ENCODE measurements at places on chromosomes 16 and 17.

DNA sequence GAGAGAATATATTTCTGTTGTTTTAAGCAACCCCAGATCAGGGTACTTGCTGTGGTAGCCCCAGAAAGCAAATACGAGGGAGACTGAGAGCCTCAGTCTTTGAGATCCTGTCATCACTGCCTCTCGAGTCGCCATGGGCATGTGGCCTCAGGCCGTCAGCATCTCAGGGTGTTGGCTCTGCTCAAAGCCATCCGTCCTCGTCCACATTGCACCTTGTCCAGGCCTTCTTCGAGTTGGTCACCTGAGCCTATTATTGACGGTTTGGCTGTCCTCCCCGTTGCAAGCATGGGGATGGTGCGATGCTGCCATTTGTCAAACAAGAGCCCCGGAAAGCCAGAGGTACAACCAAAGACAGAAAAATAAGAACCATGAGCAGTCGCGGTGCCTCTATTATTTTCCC is 136.9 kb downstream of the IRF8 start:
- no peak for DNase-seq

- DNase-seq, result peak; percentile 74
Measured at GRCh38 chr17:78933959-78934568, 8.9 kb upstream of the TIMP2 start.

GRCh38 chr17:73750975-73751374 is 106.7 kb upstream of the SDK2 start:
- peak; percentile 33 for DNase-seq

GRCh38 chr16:86479419-86479818 is 30.9 kb upstream of the FOXF1 start:
- no peak for DNase-seq

DNA sequence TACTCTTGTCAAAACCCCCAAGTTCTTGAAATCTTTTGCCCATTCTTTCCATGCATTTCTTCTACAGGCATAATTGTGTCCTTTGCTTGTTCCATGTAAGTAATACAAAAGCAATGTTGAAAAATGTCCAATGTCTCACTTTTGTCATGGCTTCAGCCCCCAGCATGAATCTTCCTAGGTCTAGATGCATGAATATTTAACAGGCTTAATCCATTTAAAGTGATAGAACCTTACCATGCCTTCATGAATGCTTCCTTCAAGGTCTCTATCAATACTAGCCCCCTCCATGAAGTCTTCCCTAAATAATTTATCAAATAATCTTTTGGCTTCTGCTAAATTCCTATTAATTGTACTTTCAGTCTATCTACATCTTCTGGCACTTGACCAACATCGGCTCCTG is 46.1 kb upstream of the ANKFY1 start:
- no peak for DNase-seq

DNA sequence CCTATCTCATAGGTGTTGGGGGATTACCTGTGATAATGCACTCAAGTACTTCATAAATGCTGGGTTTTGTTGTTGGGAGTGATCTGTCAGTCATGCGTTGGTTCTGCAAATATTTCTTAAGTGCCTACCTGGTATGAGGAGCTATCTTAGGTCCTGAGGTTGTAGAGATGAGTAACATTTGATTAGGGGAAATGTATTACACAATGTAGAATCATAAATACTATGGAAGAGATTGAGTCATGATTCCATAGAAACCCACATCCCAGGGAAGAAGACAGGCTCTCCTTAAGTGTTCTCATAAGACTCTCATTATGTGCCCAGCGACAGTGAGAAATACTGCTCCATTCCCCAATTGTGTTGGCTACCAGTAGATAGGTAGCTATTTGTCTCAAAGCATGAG is 240.1 kb downstream of the FTO start:
- no peak for DNase-seq

GRCh38 chr17:28228109-28228840 is 90.7 kb upstream of the TMEM97 start:
- DNase-seq, result no peak

GRCh38 chr17:15342460-15342859 is 1.1 kb upstream of the TEKT3 start:
- DNase-seq, result no peak

DNA sequence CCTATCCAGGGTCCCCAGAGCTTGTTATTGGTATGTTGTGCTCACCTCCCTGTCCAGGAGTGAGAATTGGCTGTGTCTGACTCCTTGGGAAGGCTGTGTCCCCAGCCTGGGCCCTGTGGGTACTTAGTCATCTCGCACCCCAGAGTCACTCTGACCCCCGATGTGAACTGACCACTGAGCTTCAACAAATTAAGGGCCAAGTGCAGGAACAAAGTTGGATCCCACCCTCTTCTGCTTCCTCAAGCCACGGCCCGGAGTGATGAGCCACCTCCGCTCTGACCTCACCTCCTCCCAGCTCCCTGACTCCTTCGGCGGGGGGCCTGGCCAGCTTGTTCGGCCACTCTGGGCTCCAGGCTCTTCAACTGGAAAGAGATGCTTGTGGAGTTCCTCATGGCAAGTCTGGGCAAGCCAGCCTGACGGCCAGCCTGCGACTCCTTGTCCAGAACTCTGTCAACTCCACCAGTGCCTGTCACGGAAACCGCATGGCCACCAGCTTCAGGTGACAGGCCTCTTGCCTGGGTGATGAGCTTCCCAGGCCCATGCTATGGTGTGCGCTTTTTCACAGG is 22.3 kb upstream of the MPRIP start:
- no peak for DNase-seq

DNA sequence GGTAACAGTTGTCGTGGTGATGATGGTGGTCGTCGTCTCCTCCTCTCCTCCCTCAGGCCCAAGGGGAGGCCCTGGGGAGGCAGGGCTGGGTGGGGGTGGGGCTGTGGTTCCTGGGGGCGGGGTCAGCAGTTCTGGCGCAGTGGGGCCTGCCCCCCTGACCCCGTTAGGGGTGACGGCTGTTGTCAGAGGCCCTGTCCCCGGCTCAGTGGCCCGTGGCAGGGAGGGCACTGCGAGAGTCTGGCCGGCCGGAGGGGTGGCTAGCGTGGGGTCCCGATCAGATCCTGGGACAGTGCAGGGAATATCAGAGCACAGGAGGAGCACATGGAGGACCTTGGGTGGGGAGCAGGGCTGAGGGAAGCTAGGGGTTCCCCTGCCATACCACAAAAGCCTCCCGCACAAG is 2.5 kb downstream of the SEZ6L2 start:
- no peak for DNase-seq

DNA sequence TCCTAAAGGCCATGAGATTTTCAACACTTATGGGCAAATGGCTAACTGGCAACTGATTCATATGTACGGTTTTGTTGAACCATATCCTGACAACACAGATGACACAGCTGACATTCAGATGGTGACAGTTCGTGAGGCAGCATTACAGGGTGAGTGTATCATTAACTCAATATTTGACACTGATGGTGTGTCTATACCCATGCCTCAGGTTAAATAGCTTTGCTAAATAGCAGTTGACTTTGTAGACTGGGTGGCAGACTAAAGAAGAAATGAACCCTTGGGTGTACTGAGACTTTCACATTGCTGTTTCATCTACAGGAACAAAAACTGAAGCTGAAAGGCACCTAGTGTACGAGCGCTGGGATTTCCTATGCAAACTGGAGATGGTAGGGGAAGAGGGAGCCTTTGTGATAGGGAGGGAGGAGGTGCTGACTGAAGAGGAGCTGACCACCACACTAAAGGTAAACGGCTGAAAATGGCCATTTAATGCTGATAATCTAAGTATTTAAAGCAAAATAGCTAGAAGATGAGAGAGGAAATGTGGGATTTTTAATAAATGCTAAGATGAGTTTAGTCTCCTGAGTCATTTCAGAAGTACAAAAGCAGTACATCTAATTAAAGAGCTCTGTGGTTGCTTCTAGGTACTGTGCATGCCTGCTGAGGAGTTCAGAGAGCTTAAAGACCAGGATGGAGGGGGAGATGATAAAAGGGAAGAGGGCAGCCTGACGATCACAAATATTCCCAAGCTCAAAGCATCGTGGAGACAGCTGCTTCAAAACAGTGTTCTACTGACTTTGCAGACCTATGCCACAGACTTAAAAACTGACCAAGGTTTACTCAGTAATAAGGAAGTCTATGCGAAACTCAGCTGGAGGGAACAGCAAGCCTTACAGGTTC is 3.0 kb downstream of the SETD6 start:
- DNase-seq, result no peak

GRCh38 chr17:32910769-32911168 is 17.2 kb upstream of the TMEM98 start:
- no peak for DNase-seq

DNA sequence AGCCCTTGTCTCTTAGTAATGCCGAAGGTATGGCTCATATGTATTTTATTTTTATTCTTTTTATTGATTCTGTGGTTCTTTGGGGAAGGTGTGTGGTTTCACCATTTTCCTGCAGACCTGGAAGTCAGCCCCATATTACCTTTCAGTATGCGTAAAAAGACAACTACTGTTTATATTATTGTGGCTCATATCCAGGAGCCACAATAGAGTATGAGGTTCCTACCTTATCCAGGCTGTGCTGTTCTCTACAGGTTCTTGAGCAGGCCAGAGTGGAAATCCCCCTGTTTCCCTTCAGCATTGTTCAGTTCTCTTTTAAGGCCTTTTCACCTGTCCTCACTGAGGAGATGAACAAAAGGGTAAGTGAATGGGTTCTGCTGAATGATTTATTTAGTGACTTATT is 33.2 kb downstream of the REXO5 start:
- no peak for DNase-seq

DNA sequence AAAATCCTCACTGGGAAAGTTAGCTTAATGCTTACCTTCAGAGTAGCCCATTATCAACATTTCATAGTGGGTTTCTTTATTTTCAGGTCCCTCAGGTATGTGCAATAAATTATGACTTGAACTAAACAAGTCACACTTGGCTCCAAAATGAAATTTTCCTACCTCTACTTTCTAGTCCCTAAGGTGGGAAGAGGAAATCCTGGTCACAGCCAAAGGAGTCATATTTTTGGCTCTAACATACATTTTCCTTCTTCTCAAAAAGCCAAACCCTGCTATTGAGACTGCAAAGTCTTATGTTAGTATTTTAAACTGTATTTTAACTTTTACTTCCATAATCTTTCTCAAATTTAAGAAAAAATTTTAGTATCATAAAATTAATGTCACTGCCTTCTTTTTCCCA is 128.9 kb downstream of the BRIP1 start:
- DNase-seq, result no peak

GRCh38 chr17:77887464-77888241 is 70.8 kb upstream of the TNRC6C start:
- peak; percentile 44 for DNase-seq

DNA sequence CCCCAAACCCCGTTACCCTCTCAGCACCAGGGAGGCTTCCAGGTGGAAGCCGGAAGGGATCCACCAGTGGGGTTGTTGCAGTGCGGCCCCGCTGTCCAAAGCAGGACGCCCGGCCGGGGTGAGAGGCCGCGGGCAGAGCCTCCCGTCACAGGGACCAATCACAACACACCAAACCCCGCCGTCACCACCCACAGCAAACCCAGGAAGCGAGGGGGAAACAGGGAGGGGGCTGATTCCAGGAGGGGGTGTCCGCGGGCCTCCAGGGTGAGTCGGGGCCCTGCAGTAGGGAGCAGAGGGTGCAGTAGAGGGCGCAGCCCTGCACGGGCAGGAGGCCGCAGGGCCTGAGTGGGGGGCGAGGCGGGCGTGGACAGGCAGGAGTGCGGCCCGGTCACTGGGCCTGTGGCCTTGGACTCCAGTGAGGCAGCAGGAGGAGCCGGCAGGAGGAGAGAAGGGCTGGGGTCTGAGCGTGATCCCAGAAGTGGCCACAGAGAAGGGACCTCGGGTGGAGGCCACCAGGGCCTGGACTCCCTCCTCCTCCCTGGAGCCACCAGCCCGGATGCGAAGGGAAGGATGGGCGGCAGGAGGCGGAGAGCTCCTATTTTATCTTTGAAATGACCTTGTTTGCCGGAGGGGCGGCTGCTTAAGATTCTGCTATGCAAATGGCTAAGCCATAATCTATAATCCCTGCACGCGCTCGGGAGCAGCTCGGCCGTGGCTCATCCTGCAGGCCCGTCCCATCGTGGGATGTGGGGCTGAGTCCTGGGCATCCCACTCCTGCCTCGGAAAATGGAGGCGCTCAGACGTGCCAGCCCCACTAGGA is 41.5 kb downstream of the ZFPM1 start:
- DNase-seq, result no peak

GRCh38 chr16:57357330-57358085 is 1.1 kb upstream of the CCL22 start:
- DNase-seq, result no peak

- DNase-seq, result no peak
Measured at GRCh38 chr16:1502092-1503004, 9.2 kb downstream of the TELO2 start.

GRCh38 chr17:48555258-48556228 is 10.6 kb upstream of the HOXB2 start:
- peak; percentile 92 for DNase-seq

DNA sequence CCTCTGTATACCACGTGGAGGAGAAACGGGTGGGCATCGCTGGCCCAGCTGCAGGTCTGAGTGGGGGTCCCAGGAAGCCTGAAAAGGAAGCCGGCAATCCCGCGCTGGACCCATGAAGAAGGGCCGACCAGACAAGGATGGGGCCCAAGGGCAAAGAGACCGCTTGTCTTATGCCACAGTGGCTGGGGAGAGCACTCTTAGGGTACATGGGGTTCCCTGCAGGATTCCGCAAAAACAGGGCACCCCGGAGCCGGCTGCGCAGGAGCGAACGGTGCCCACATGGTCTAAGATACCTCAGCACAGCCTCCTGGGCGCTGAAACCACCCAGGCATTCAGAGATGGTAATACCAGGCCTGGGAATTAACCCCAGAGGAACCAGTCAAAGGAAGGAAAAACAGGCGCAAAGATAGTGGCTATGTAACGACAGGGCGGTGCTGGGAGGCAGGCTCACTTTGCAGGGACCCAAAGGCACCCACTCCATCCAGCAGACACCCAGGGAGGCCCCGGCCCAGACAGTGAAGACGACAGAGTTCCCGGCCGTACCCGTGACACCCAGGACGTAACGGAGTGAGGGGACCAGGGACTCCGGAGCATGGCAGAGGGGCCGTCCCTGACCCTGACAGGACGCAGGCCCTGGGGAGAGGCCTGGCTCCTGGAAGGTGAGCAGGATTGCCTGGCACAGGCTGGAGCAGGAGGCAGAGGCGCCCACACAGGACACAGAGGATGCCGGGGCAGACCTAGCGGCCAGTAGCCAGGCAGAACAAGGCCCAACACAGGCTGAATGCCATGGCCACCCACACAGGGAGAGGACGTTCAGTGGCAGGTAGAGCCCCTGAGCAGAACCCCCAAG is 10.3 kb downstream of the PIEZO1 start:
- no peak for DNase-seq

DNA sequence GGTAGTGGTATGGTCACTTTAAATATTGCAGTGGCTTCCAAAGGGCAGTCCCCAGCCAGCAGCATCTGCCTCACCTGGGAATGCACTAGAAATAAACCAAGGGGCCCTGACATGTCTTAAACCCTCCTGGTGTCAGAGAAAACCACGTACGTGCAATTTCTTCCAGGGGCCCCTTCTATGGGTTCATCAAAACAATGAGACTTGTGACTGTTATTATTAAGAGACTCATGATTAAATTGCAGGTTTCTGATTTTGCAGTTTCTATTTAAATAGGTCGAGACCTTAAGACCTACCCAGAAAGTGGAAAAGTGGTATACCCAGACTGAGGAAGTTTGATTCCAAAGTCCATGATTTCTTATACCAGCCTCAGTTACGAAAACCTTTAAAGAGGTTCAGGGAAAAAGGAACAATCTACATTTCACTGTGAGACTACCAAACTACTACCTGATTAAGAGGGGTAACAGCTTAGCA is 746 bp upstream of the POLG2 start:
- DNase-seq, result no peak

- no peak for DNase-seq
Measured at GRCh38 chr16:11029948-11030347, 85.6 kb downstream of the CLEC16A start.

GRCh38 chr17:34980353-34980680 is at the start of gene LIG3:
Gene LIG3, plus strand, starts transcription at chr17:34980512. Its CDS starts 2,494 bp downstream, at chr17:34983006.
- peak; percentile 90 for DNase-seq
